ENCODE measurements at places on chromosomes 2 and 18.

DNA sequence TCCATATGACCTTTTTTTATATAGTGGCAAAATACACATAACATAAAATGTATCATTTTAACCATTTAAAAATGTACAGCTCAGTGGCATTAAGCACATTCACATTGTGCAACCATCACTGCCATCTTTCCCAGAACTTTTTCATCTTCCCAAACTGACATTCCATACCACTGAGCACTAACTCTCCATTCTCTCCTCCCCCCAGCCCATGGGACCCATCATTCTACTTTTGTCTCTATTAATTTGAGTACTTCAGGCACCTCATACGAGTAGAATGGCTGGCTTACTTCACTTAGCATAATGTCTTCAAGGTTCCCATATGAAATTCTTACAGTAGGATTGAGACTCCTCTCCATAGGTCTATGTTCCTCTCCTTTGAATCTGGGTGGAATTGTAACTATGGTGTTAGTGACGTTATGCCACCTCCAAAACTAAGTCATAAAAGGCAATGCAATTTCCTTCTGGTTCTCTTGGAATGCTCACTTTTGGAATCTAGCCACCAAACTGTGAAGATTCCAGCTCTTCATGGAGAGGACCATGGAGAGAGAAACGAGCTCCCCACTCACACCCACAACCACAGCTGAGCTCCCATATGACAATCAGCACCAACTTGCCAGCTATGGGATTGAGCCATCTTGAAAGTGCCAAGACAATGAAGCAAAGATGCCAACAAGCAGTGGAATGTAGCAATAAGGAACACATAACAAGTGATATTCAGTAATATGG is 9.8 kb upstream of the DNAJC27 start:
- DNase-seq: no peak

DNA sequence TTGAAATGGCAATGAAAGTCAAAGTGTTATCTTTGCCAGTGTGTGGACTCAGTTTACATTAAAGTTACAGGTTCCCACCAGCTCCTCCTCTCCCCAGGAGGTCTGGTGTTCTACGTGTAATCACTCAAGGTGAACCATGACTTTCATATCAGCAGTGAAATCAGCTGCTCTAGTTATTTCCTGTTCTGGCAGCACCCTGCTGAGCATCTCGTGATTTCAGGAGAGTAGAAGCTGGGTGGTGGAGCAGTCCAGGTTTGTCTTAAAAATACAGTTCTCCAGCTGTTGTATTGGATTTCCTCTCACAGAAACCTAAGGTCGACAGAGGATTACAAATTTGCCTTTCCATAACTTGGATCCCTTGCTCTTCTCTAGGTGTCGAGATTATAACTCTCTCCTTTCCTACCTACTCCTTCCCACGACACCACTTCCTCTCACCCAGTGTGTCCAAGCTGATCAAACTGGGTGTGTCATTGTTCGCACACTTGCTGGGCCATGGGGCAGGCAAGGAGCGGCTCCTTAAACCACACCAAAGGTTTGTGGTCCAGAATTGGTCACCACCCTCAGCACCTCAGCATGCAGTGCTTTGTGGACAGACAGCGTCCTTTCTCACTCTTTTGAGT is 13.0 kb upstream of the ARHGAP25 start:
- peak; percentile 27 for DNase-seq

GRCh38 chr2:74481431-74481830 is 1.4 kb downstream of the CCDC142 start:
- no peak for DNase-seq

- no peak for DNase-seq
Measured at GRCh38 chr18:77607087-77607486, 357.4 kb downstream of the GALR1 start.
